NT2/D1 (cell line): ENCODE measurements at places on chromosomes 2 and 18.
A peak's percentile ranks its signal among the peaks of the same experiment; 100 is the strongest.

DNA sequence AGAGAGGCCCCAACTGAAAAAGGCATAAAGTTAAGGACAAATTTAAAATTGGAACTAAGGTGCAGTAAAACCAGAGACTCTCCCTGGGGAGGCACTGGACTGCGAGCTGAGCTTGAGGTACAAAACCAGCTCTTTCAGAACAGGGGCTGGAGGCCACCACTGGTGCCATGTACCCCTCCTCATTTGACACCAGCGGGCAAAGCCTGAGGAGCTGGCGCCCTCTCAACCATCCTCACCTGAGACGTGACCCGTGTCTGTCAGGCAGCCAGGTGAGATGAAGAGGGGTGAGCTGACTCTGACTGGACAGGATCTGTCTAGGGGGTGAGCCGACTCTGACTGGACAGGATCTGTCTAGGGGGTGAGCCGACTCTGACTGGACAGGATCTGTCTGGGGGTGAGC, 68.5 kb downstream of the TMEM18 start:
- no peak for DNase-seq

DNA sequence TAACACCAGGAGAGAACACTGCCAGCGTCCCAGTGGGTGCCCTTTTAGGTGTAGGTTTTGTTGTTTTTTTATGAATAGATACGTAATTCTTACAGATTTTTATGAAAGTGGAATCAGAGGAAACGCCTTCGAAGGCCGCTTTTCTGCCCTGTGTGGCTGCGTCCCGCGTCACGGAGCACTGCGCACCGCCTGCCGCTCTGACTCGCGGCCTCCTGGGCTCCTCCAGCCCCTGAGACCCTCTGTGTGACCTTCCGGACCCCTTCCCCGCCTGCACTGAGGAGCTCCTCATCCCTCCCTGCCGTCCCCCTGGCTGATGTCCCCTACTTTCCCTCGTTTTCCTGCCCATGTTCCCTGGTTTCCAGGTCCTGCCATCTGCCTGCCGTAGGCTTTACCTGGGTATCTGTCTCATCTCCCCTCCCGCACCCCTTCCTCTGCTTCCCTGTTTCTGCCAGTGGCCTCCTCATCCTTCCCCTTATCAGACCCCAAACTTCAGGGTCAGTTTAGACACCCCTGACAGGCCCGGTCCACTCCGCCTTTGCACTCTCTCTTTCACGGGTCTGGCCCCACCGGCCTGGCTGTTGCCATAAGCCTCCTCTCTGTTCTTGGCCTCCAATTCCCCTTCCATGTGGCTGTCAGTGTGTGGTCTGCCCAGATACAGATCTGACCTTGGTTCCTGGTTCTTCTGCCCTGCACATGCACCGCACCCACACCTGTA, 32.7 kb downstream of the PDIA6 start:
- DNase-seq = no peak

GRCh38 chr2:58634653-58635370, 393.7 kb upstream of the FANCL start:
- DNase-seq = peak; percentile 55

DNA sequence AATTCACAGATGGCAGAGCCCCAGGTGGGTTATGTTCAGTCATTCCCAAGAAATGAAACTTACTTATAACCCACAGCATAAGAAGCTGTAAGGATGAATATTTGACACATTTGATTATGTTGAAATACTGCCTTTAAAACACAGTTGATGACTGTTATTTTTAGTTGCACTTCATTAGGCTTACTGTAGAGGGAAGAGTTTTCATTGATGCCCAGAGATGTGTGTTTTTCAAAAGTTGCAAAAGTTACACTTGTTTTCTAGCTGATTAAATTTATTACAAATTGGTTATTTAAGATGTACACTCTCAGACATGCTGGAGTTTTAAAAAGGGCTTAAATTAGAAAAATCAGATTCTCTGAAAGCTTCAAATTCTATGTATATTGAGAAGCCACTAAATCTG, 506.1 kb downstream of the PARD3B start:
- DNase-seq = no peak

DNA sequence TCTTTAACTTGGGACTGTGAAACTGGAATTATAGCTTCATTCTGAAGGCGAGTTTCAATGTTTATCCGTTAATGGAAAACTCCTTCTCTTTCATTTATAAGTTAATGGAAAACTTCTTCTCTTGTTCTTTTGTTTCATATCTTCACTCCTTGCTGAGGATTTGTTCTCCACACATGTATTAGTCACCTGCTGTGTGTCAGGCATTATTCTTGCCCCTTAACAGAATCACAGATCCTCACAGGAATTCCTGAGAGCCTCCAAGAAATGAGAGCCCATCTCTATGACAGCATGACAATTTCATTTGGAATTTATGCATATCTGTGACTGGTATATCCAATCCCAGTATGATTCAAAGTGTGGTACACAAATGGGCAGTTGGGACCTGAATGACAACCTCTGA, 545.8 kb downstream of the BCL11A start:
- no peak for DNase-seq

DNA sequence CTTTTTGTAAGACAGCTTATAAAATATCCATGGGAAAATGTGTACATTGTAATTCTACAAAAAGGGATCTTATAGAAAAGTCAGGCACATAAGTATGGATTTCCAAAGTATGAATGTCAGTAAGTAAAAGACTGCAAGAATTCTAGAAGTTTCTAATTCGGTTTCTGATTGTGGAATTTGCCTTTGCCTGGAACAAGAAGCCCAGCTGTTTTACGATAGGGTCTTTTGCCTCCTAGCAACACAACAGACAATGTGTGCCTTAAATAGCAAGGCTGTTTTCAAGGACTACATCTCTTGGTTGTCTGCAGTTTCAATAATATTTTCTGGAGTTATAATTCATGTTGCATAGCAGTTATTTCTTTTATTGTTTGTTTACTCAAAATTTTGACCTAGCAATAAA, 312.9 kb downstream of the MTX2 start:
- DNase-seq = no peak

DNA sequence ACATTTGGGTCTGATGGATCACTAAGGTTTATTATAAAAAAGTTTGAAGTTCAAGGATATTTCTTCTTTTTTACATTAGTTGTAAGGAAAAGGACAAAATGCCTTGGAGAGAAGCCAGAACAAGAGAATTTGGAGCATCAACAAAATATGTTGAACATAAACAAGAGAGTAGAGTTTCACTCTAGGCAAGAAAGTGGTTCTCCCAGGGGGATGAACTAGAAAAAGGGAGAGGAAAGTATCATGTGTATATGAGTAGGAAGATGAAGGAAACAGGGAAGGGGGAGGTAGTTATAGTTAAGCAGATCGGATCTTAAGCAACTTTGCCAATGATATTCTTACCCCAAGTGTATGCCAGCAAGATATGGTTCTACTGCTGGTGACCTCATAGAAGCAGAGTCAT, 63.8 kb upstream of the GALNT3 start:
- no peak for DNase-seq

DNA sequence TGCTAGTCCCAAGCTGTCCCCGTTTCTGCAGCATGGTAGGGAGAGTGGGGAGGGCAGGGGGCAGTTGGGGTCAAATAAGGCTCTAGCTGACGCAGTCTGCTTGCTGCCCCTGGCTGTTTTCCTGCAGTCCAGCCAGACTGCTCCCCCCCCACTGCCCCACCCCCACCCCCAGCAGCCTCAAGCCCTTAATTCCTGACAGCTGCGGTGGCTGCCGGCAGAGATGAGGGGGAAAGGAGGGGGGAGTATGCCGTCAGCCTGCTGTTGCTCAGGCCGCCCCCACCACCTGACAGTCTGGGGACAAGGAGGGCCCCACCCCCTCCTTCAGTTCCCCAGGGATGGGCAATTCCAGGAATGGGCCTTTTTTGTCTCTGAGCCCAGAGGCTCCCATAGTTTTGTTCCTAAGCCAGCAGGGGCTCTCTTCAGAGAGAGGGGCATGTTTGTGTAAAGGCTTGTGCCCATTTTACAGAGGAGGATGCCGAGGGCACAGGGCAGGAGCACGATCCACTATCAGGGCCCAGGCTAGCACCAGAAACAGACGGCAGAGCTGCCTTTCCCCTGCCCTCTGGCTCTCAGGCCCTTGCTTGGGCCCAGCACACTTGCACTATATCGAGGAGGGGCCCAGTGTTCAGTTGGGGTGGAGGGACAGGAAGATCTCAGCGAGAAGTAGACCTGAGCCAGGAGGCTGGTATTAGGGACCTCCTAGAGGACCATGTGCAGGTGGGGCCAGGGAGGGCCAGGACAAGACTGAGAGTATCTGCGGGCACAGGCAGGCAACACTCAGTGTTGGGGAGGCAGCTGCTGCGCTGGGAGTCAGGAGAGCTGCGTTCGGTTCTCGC, 1.5 kb upstream of the WNT10A start:
- DNase-seq = no peak

GRCh38 chr18:79786304-79786703, 11.4 kb upstream of the KCNG2 start:
- no peak for DNase-seq

DNA sequence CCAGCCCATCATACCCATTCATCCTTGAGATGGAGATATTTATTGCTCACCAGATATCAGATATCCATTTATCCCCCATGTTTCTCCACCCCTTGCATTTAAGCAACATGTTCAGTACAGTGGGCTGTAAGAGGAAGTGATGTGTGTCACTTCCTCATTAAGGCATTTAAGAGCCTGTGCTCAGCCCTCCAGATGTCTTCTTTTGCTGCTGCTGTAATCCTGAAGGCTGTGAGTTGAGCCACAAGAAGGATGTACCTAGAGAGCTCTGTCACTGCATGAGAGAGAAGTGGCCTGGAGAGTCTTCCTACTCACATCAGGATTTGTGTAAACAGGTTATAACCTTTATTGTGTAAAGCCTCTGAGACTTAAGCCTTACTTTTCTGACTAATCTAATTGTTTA, 151.8 kb upstream of the UNC80 start:
- no peak for DNase-seq

GRCh38 chr2:24315669-24316068, 44.7 kb downstream of the ITSN2 start:
- no peak for DNase-seq

- no peak for DNase-seq
Measured at GRCh38 chr2:111118481-111118980, 2.2 kb upstream of the BCL2L11 start.

GRCh38 chr2:240234503-240234951, 94.1 kb upstream of the OTOS start:
- DNase-seq = no peak

DNA sequence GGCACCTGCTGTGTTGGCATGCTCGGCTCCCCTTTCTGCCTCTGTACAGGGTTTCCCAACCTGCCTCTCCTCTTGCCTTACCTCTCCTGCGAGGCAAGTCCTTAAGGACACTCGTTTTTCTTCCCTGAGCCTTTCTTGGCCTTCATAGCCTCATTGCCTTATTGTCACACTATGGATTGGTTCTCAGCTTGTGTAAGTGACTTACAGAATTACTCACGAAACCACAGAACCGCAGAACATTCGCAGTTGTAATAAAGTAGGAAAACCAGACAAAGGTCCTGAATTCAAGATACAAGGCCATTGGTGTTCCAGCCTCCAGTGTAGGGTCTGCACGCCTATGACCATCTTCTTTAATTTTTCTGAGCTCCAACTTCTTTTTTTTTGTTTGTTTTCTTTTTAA, 317.6 kb upstream of the SMIM21 start:
- no peak for DNase-seq

GRCh38 chr2:15956751-15957736, 16.7 kb downstream of the MYCN start:
- no peak for DNase-seq

DNA sequence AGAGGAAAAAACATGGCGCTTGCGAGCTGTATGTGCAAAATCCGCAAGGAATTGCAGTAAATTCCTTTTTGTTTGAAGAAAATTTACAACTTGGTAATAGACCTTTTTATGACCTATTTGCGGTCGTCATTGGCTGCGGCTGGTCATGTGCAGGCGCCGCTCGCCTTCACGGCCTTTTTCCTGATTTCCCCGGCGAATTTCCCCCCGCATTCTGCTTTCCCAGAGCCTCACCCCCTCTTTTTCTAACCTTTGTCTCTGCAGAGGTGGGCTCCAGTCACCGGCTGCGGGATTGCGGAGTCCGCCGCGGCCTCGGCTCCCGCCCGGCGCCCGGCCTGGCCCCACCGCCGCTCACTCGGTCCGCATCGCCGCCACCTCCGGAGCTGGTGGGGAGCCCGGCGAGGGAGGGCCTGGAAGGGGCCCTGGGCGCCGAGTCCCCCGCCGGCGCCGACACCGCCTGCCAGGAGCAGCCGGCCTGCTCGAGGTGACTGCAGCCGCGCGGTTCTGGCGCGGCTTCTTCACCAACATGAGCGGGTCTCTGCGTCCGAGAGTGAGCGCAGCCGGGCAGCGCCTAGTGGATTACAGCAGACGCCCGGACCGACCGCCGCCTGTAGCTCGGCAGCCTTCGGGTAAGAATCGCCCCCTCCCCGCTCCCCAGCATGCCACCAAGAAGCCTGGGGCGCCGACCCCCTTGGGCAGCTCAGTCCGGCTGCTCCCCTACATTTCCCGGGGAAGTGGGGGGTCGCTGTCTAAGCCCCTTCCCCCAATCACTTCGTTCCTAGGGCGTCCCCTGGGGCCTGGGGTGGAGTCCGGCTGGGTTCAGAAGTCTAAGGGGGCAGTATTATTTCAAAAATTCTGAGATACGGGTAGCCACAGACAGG, 7.1 kb downstream of the HOXD8 start:
- no peak for DNase-seq

GRCh38 chr2:16185801-16186272, 245.5 kb downstream of the MYCN start:
- DNase-seq = no peak

DNA sequence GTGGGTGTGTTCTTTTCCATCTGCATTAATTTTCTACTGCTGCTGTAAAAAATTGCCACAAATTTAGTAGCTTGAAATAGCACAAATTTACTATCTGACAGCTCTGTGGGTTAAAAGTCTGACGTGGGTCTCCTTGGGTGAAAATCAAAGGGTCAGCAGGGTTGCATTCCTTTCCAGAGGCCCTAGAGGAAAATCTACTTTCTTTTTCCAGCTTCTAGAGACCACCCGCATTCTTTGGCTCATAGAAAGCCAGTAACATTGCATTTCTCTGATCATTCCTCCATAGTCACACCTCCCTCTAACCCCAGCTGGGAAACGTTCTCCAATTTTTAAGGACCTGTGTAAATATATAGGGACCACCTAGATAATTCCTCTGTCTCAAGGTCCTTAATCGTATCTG, 128.8 kb downstream of the ATL2 start:
- no peak for DNase-seq

- DNase-seq = no peak
Measured at GRCh38 chr2:42978175-42978886, 185.9 kb upstream of the HAAO start.

DNA sequence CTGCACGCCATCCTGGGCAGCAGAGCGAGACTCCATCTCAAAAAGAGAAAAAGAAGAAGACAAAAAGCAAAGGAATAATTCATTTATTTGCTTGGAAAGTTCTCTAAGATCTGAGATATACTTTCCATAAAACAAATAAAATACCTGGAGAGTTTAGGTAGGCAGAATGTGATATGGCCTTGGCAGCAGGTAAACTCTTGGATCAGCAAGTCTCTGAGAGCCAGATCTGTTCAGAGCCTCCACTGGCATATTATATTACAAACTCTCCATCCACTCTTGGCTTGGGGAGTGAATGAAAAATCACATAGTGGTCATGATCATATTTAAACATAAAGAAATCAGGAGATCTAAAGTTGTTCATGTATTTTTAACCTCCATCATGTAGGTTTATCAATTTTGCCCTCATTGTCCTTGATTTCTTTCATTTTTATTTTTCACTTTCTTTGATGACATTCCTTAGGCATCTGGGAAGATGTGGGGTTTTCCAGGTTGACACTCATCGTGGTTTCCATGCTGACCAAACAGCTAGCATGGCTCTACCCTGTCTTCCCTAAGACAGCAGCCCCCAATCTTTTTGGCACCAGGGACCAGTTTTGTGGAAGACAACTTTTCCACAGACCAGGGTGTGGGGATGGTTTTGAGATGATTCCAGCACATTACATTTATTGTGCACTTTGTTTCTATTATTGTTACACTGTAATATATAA, 10.2 kb downstream of the LRRFIP1 start:
- DNase-seq = no peak
